ENCODE measurements at places on chromosomes 1 and 21.

DNA sequence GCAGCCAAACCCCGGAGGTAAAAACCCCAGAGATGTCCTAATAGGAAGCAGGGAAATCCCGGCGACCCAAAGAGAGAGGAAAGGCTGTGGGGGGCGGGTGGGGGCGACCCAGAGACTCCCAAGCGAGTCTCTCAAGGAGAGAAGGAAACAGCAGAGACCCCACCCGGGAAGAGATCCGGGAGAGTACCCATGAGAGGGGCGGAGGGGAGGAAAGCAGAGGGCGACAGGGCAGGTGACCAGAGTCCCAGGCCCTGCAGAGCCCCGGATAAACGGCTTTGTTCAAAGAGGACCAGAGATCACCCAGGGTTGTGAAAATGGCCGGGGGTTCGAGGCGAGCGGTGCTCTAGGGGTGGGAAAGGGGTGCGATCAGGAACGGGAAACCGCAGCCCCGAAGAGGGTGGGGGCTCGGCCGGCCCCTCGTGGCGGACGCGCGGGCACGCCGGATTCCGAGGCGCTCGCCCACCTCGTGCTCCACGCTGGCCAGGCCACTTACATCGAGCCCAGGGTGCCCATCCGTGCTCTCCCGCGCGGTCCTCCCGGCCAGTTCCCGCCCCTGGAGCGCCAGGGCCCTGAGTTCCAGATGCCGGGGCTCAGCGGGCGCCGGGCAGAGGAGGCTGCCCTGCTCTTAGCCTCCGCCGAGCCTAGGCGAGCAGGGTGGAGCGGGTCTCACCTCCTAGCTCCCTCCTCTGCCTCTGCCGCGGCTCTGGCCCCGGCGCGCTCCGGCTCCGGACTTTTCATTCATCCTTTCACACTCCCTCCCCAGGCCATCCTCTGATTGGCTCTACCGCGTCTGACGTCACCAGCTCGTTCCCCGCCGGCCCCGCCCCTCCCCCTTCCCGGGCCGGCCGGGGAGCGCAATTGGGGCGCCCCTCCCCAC lies 52.3 kb downstream of the RHBG start:
- DNase-seq: peak; percentile 46

DNA sequence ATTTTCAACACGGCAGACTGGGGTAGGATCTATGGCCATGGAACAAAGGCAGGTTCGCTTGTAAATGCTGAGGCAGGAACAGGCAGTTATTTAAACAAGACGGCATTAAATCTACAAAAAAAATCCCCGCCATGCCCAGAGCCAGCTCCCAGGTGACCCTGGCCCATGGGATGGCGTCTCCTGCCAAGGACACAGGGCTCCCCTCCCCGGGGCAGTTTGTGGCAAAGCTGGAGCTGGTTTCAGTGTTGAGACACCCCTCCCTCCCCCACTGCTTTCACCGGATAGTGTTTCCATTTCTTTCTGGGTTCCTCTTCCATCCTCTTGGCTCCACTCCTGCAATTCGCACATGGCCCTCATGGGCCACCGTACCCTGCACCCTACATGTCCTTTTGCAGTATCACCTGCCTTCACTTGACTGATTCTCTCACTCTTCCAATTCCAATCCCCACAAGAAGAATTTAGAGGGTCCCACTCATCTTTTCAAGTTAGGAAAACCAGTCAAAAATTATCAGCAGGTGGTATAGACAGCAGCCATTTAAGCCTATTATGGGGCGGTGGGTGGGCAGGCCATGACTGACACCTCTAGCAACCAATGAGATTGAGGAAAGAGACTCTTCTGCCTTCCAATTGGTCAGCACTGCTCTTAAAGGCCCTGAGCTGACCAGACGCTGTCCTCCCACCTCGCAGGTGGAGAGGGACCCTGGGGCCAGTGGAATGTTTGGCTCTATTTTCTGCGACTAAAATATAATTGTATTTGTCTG lies 52.0 kb downstream of the OLIG1 start:
- peak; percentile 9 for DNase-seq

DNA sequence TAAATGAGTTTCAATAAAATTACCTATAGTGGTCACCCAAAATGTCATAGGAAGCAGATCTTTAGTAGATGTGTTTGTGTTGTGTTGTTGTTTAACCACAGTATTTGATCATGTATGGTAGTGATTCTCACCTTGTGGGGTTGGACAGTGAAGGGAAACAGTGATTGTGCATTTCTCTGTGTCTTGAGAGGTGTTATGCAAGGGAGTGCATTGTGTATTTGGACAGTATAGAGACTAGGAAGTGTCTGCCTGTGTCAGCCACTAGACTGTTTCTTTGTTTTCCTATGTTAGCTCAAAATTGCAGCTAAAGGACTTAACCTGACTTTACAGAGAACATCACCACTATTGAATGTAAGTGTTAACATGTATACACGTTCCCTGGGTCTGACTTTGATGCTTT lies 6.0 kb downstream of the RGS2 start:
- no peak for DNase-seq

- peak; percentile 49 for DNase-seq
Measured at GRCh38 chr1:246947255-246947654, 15.5 kb upstream of the AHCTF1 start.

DNA sequence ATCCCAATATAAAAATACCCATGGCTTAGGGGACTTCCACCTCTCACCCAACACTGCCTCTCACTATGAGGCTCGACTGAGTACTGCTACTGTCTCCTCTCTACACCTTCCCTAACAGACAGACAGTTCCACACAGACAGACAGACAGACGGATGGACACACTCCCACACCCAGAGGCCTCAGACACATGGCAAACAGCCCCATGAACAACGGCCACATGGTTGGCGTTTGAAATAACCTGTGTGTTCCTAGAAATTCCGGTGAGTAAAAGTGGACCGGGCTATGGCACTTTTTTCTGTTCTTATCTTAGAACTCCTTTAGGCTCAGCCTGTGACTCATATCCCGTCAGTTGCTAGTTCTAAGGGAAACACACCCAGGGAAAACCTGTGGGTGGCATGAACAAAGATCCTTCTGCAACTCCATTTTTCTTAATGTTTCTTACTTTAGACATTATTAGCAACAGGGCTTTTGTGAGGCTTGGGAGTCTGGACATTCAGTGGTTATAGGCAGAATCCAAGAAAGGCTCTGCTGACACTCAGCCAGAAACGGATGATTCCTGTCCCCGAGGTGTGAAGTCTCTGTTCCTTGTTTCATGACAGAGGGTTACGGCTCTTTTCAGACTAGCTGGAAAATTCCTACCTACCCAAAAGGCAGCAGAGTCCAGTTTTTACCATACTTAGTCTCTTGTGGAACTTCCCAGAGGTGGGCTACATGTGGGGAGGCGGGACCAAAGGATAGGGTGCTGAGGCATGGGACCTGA lies 90.5 kb upstream of the TLR5 start:
- DNase-seq: peak; percentile 61

GRCh38 chr1:228463009-228463558 lies 24.1 kb upstream of the RNF187 start:
- no peak for DNase-seq

- peak; percentile 79 for DNase-seq
Measured at GRCh38 chr1:164780111-164780812, 221.3 kb downstream of the PBX1 start.

DNA sequence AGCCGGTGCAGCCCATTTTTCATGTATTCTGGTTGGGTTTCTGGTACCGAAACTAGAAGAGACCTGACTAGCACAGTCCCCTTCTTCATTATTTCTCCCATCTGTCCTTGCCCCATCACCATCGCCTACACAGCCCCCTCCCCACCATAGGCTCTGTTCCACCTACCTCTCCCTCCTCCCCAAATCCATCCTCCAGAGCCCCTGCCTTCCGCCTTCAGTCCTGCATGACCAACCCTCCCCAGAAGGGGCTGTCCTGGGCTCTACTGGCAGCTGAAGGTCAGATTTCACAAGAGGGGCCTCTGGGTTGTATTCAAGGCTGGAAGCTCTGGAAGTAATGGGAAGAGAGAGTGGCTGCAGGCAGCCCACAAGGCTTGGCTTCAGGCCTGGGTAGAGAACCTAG lies 55.2 kb downstream of the SDC3 start:
- DNase-seq: no peak
